ENCODE measurements at places on chromosomes 4 and X.

- no peak overlapping the region for H3K27ac ChIP-seq
- DNase-seq: no peak
- H3K36me3 ChIP-seq: no peaks in the 10 kb centered on the region
- H3K4me3 ChIP-seq: no peak overlapping the region
- peaks cover 38% of the 10 kb centered on the region for H3K4me1 ChIP-seq
Measured at GRCh38 chr4:86961605-86962295, 26.9 kb downstream of the AFF1 start.

DNA sequence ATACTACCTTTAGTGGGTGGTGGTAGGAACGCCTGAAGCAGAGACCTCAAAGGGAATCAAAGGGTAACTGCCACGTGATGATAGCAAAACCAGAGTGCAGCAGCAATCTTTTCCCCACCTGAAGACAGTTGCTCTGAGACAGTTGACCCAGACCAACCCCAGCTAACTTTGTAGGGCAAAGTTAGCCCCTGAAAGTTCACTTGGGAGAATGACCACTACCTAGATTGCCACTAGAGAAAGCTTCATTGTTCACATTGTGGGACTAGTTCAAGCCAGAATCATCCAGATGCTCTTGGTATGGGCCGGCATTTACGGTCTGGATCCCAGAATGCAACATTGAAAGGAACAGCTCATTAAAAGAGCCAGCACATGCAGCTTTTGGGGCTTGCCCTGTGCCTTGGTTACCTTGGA lies 4.1 kb downstream of the SEPTIN6 start:
- no peak for DNase-seq
- no peak overlapping the region for H3K4me3 ChIP-seq
- H3K27me3 ChIP-seq: no peaks in the 10 kb centered on the region
- no peaks in the 10 kb centered on the region for H3K36me3 ChIP-seq
- no peaks in the 10 kb centered on the region for H3K4me1 ChIP-seq
- no peak overlapping the region for H3K27ac ChIP-seq

DNA sequence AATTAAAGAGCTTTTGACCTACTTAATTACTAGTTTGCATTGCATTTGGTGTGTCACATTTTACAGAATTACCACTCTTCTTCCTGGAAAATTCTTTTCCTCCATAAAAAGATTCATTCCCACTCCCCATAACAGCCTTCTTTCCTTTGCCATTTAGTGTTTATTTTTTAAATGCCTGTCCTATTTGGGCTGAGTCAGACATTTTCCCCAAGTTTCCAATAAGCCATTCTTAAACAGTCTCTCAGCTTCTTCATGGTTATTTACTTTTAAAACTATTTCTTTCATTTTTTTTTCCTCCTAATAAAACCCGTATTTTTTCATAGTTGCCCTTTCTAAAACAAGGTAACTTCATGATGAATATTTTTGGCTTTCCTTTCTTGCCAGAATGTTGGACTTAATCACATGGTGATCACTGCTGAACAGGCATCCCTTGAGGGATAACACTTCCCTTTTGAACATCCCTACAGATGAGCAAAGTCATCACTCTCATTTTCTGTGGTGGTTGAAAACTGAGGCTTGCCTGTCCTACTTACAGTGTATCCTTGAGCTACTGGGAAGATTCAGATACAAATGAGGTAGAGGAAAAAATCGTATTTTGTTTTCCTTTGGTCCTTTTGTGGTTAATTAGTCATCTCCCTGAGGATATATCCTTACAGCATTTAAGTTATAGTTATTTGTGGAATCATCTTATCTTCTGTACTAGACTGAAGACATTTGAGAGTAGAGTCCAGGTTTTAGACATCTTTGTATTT lies 520.5 kb upstream of the NR3C2 start:
- H3K27ac ChIP-seq: no peak overlapping the region
- H3K4me1 ChIP-seq: no peaks in the 10 kb centered on the region
- H3K4me3 ChIP-seq: no peak overlapping the region
- H3K27me3 ChIP-seq: no peaks in the 10 kb centered on the region

DNA sequence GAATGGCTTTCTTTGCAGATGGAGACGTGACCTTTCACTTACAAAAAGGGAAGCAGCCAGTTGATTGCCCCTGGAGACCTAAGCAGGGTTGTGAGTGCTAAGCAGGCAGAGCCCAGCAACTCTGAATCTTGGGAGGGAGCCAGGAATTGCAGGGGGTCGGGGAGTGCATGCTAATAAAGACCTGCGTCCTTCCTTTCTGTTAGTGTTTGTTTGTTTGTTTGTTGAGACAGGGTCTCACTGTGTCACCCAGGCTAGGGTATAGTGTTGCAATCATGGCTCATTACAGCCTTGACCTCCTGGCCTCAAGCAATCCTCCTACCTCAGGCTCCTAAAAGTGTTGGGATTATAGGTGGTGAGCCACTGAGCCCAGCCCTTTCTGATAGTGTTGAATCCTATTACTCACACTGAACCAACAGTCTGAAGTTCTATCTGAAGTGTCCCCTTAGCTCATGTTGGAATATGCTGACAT lies 137.4 kb downstream of the CEP135 start:
- no peaks in the 10 kb centered on the region for H3K36me3 ChIP-seq
- H3K27ac ChIP-seq: no peak overlapping the region
- no peak overlapping the region for H3K4me3 ChIP-seq
- H3K27me3 ChIP-seq: no peaks in the 10 kb centered on the region

DNA sequence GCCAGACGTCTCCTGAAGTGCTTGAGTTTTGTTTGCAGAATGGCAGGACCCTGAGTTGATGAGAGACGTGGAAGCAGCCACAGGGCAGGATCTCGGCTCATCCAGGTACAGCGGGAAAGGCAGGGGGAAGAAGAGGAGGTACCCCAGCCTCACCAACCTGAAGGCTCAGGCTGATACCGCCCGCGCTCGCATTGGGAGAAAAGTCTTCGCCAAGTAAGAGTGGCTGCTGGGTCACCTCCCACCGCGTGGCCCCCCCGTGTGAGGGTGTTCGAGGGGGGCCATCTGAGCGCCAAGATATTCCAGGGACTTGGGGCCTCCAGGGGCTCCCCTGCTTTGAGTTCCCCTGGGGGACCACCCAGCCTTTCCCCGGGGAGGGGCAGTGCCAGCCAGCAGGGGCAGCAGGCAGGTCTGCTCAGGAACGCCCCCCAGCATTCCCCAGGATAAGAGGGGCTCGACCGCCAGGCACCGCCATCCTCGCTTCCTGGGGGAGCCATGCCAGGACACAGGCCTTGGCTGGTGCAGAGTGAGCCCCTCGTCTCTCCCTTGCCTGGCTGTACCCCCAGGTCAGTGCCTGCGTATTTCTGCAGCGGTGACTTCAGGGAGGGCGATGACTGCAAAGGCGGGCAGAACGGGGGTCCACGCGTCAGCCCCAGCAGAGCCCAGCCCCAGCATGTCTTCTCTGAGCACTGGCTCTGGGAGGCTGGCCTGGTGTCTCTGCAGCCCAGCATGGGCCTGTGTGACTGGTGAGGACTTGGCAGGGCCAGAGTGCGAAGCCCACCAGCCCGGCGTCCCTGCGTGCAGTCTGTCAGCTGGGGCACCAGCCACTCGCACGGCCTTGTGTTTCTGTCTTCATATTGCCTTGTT lies 22.3 kb downstream of the NKX1-1 start:
- no peaks in the 10 kb centered on the region for H3K36me3 ChIP-seq
- no peaks in the 10 kb centered on the region for H3K4me1 ChIP-seq
- H3K27me3 ChIP-seq: no peaks in the 10 kb centered on the region
- no peak overlapping the region for H3K27ac ChIP-seq
- peak; percentile 43 for DNase-seq

GRCh38 chr4:7805533-7806337 lies 133.9 kb downstream of the AFAP1 start:
- no peaks in the 10 kb centered on the region for H3K27me3 ChIP-seq
- H3K4me1 ChIP-seq: no peaks in the 10 kb centered on the region
- no peak overlapping the region for H3K4me3 ChIP-seq
- no peaks in the 10 kb centered on the region for H3K36me3 ChIP-seq

DNA sequence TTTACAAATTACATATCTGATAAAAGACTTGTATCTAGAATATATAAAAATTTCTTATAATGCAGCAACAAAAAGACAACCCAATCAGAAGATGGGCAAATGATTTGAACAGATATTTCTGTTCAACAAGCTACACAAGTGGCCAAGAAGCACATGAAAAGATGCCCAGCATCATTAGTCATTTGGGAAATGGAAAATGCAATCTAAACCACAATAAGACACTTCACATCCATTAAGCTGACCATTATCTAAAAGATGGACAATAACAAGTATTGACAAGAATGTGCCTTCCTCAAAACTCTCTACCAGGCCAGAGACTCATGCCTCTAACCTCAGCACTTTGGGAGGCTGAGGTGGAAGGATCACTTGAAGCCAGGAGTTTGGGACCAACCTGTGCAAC lies 53.9 kb downstream of the SPINK2 start:
- no peak overlapping the region for H3K4me3 ChIP-seq
- H3K27me3 ChIP-seq: no peaks in the 10 kb centered on the region
- no peak for DNase-seq
- H3K36me3 ChIP-seq: no peaks in the 10 kb centered on the region
- H3K4me1 ChIP-seq: no peaks in the 10 kb centered on the region
- H3K27ac ChIP-seq: no peak overlapping the region

Data from right lobe of liver (tissue), 6 donors.